ENCODE measurements at places on chromosomes 16 and 17. TPM values are rescaled to one million over a fixed set of nuclear protein-coding genes. Genes with fewer than 3 reads are reported as not detected.

The ATP2C2 gene
- not detected for total RNA-seq

- no peak for DNase-seq
These were observed 29.4 kb downstream of the PEMT start for GRCh38 chr17:17562146-17562511.

The CAPNS2 gene
- 0.56 TPM for total RNA-seq

DNA sequence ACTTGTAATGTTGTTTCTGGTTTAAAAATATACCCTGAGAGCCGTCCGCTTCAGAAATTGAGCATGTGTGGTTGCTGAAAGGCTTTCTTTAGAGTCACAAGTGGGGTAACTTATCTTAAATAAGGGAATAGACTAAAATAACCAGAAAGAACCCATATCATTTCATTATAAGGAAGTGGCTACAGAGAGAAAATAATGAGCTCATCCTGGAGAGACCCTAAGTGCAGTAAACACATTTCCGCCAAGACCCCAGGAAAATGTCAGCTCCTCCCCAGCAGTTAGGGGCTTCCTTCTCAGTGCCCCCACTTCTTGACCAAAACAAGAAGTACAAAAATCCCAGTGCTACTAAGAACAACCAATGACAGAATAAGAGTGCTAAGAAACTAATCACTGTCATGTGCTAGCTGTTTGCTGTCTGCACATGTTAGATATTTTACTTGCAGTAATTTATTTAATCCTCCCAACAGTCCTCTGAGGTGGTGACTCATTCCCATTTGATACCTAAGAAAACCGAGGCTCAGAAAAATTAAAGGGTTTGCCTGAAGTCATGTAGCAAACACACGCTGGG, 83.5 kb downstream of the CDYL2 start:
- no peak for DNase-seq

GRCh38 chr16:59469266-59469665, 735.1 kb upstream of the GOT2 start:
- no peak for DNase-seq

The MRC2 gene
- 37.5 TPM for total RNA-seq

GRCh38 chr16:1659031-1659430, 19.0 kb upstream of the JPT2 start:
- no peak for DNase-seq

The ALOX15 gene
- total RNA-seq, result not detected

DNA sequence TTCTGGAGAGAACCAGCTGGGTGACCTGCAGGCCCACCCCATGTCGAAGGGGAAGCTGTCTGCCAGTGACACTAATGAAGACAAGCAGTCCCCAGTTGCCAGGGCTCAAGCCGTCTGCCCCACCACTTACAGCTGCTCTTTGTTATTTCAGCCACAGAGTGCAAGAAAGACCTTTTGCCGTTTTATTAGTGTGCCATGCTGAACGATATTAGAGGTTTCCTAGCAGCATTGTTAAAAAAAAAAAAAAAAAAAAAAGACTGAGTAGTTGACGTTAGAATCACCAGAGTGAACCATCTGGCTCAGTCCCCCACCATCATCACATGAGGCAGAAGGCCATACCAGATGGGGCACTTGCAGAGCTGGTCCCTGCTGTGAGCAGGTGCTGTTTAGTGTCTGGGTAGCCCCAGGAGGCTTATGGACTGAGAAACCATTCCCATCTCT, 26.5 kb upstream of the SLC39A11 start:
- no peak for DNase-seq

All from IMR-90 (cell line).